ENCODE measurements at places on chromosomes 16 and 17. TPM values are rescaled to one million over a fixed set of nuclear protein-coding genes. Genes with fewer than 3 reads are reported as not detected.

The SLC47A1 gene
- total RNA-seq: 0.25 TPM

The COG4 gene
- total RNA-seq: 37.6 TPM

The MT1A gene
- total RNA-seq: 1.1 TPM

The PYY gene
- not detected for total RNA-seq

The CD7 gene
- total RNA-seq: 614 TPM

The NDEL1 gene
- total RNA-seq: 51.9 TPM

The LPCAT2 gene
- 0.37 TPM for total RNA-seq

The C1QL1 gene
- 0.37 TPM for total RNA-seq

The SLFN12 gene
- 5.4 TPM for total RNA-seq

The RAI1 gene
- 13.6 TPM for total RNA-seq

The CES3 gene
- 1.9 TPM for total RNA-seq

The KCNJ12 gene
- total RNA-seq: not detected

The KRT31 gene
- not detected for total RNA-seq

The KIFC3 gene
- 0.66 TPM for total RNA-seq

The MAPT gene
- 1.7 TPM for total RNA-seq

All from activated CD4-positive, alpha-beta T cell treated with anti-CD3 and anti-CD28 coated beads for 36 hours (primary cell).